GM12891 (cell line): ENCODE measurements at places on chromosomes 4 and X.

DNA sequence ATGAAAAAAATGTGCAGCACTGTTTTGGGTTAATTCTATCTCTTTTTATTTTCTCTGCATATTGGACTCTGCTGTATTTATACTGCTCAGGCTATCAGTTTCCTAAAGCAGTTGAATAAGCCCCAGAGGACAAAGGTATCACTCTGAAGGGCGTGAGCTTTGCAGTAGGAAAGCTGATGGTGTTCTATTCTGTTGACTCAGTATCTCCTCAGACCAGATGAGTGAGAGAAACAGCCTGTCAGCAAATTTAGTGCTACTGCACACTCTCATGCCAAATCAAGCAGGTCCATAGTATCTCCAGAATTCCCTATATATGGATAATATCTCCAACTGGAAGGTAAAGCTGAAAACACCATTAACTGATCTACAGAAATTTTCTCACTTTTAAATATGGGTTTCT, 132.3 kb upstream of the UGT8 start:
- no peak for DNase-seq

DNA sequence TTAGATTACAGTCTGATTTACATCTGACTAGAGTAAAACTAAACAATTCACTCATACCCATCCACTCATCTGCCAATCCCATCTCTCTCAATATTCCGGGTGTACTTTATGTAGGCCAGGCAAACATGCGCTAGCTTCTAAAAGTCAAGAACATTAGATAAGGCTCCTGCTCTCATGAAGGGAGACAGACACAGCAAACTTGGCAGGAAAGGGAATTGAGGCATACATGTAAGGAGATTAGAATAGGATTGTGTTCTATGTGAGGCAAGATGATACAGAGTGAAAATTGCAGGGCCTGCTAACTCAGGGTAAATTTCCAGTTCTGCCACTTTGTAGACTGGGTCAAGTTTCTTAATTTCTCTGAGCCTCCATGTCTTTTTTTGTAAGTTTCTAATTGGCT, 135.8 kb downstream of the CDS1 start:
- no peak for DNase-seq

GRCh38 chr4:188341428-188341827, 202.2 kb downstream of the TRIML1 start:
- no peak for DNase-seq

DNA sequence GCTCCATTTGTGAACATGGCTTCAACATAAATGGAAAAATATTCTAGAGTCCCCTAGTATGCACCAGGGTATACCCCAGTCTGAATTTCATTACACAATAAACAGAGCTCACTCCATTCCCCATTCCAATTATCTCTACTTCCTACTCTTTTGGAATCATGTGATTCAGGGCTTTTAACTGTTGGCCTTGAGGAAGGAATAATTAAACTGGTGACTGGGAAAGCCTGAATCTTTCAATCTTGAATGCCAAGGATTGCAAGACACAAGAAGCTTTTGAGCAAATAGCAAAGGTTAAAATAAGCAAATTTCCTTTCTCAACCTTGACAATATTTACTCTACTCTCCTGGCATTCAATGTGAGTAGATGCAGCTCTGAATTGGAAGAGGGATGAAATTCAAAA, 77.5 kb upstream of the INPP4B start:
- no peak for DNase-seq

- no peak for DNase-seq
Measured at GRCh38 chrX:22389556-22390179, 117.0 kb downstream of the CBLL2 start.

DNA sequence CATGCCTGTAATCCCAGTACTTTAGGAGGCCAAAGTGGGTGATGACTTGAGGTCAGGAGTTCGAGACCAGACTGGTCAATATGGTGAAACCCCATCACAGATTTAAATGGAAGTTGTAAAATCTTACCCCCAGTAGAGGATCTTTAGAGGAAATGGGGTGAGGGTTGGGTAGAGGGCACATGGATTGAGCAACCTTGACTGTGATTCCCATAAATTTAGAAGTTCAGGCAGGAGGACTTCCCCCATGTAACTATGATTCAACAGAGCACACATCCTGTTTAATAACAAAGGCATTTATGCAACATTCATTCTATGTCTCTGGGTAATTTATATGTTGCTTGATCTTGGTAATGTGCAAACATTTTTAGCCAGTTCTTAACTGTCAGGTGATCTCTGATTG, 143.1 kb downstream of the RBM47 start:
- DNase-seq = no peak

- DNase-seq = no peak
Measured at GRCh38 chr4:1055721-1056590, 44.5 kb downstream of the FGFRL1 start.

GRCh38 chrX:39726771-39727170, 371.0 kb downstream of the BCOR start:
- DNase-seq = no peak

GRCh38 chrX:123976706-123977316, 15.3 kb downstream of the STAG2 start:
- no peak for DNase-seq

- DNase-seq = no peak
Measured at GRCh38 chr4:109972786-109973528, 60.3 kb downstream of the EGF start.

- no peak for DNase-seq
Measured at GRCh38 chrX:18981124-18981807, 2.6 kb downstream of the PHKA2 start.

- no peak for DNase-seq
Measured at GRCh38 chr4:3436798-3437581, 4.8 kb upstream of the HGFAC start.

GRCh38 chr4:41887821-41888686, 47.2 kb upstream of the TMEM33 start:
- no peak for DNase-seq

- DNase-seq = no peak
Measured at GRCh38 chr4:101005659-101006058, 341.7 kb downstream of the PPP3CA start.

GRCh38 chr4:75429208-75429607, 85.0 kb downstream of the RCHY1 start:
- DNase-seq = no peak

- DNase-seq = peak; percentile 12
Measured at GRCh38 chr4:55346851-55347255, 811 bp downstream of the SRD5A3 start.

DNA sequence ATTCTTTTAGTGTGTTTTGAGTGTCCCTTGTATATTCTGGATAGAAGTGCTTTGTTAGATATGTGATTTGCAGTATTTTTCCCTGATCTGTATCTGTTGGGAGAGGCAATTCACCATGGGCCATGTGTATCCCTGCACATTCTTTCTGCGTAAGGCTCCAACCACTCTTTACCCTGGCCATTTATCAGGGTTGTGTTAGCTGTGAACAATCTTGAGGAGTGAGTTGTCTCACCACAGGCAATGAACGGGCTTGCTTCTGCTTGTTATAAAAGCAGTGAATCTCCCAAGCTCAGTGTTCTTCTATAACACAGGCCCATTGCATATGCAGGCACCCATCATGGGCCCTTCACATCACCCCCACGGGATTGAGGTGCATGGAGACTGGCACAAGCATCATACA, 18.9 kb upstream of the SMIM10 start:
- DNase-seq = no peak

DNA sequence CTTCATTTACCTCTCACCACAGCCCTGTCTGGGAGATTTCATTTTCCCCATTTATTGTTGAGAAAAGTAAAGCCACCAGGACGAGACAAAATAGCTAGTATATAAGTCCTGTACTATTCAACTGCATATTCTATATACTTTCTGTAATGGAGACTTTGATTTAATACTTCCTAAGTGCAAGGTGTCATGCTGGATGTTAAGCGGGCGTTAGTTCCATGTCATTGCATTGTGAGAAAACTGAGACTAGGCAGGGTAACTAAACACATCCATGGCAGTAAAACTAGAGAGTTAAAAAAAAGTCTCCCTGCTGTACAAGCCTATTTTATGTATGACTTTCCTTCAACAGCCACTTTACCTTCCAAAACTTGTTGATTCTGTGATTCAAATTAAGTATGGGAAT, 969.6 kb downstream of the STIM2 start:
- no peak for DNase-seq

- no peak for DNase-seq
Measured at GRCh38 chr4:3781193-3781886, 15.2 kb downstream of the ADRA2C start.

DNA sequence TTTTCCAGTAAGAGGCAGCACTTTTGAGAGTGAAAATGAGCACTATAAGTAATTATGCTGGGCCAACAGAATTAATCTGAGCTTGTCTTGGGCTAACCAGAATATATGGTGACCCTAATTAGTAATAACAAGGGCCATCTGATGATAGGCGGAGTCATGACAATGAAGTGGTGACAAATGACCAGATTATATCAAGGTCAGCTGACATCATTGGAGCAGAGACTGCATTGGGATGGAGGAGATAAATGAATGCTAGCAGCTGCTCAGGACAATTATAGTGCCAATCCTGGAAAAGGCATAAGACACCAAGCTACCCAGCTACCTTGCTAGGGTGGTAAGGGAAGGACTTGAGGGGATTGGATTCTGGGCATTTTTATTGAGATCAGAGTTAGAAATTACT, 1548.7 kb downstream of the RPA4 start:
- no peak for DNase-seq

DNA sequence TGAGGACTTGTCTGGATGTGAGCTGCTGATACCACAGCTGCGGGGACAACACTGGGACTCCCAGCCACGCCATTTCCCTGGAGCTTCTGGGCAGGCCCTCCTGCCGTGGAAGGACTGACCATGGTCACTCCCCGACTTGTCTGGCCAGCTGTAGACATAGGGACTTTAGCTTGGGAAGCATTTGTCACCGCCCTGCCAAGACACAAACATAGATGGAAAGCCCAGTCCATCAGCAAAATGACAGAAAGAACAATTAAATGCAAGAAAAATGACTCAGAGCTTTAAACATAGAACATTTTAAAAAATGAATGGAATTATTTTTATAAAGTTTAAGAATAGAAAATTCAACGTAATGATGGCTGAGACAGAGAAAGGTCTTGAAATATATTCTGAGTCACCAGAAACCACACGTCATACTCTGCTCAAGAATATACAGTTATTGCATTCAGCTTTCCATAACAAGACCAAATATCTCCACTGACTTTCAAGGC, 107.6 kb upstream of the CBR4 start:
- no peak for DNase-seq

GRCh38 chr4:28621591-28621990, 1761.0 kb downstream of the STIM2 start:
- DNase-seq = no peak

GRCh38 chrX:23616361-23616760, 50.9 kb upstream of the PRDX4 start:
- no peak for DNase-seq

DNA sequence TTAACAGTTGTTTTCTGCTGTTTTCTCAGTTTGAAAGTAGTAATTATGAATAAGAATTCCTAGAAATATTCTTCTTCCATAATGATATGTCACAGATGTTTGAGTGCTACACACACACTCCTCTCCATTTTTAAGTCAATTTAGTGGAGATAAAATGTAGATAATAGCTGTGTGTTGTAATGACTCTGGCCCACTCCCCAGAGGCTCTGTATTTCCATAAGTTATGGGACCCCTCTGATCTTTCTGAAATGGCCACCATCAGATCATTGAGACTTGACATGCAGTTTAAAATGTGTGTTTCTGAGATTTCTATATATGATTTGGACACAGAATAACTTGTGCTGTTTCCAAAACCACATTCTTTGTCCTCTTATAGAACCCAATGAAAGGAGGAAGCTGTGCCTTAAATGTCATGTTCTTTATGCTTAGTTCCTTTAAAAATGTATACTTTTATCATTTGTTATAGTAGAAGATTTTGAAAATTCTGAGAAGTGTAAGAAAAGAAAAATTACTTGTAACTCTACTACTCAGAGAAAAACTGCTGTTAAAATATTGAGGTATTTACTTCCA, 46.4 kb downstream of the GAB1 start:
- no peak for DNase-seq
